ENCODE measurements at places on chromosomes 6 and 20. TPM values are rescaled to one million over a fixed set of nuclear protein-coding genes. Genes with fewer than 3 reads are reported as not detected.

The FOXO3 gene
- 17.8 TPM for total RNA-seq

The FNDC11 gene
- 0.31 TPM for total RNA-seq

The RSPO3 gene
- not detected for total RNA-seq

The PAK5 gene
- total RNA-seq, result not detected

The SAMD10 gene
- total RNA-seq, result 33.3 TPM

GRCh38 chr6:166397849-166398248 is 15.1 kb upstream of the MPC1 start:
- DNase-seq, result no peak

DNA sequence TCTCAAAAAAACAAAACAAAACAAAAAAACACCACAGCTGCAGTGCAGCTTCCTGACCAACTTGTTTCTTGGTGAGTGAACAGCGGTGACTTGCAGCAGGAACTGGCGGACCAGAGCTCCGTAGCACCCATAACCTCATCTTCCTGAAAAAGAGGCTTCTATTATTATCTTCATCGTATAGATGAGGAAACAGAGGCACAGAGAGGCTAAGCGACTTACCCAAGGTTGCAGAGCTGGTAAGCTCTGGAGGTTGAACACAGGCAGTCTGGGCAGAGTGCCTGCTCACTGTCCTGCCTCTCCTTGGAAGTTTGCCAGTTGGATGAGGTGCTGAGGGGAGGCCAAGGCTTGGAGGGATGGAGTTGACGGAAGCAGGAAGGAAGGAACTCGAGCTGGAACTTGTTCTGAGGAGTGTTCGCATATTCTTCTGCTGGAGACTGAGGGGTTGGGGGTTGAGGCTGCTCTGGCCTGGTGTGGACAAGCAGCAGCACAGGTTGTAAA is 47.9 kb upstream of the CCDC167 start:
- DNase-seq, result no peak

DNA sequence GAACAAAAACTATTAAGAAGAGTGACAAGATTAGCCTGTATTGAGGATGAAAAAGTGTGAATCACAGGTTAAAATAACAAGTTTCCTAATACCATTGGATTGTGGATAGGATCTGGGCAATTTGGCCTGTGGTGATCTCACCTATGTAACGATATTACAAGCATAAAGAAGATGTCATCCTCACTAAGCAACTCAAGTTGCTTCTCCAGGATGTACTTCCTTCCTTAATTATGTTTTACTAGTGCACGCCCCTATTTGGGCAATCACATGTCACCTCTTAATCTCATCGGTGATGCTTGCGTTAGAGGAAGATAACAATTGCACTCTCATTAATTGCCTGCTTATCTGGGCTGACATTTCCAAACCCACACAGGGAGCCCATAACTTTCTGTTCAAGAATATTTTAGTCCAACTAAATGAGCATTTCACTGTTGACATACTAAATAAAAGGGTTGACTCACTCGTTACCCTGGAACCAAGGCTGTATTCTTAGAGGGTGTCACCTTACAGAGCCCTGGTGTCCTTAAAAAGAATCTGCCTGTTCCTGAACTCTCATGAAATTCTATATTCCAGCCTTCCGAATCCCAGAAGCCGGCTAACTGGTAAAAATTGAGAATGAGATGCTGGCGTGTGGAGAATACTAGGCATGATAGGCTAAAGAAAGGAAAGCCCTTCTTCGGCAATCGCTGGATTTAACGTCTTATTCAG is 88.2 kb upstream of the ATXN1 start:
- no peak for DNase-seq

- no peak for DNase-seq
Measured at GRCh38 chr6:424741-425417, 33.3 kb downstream of the IRF4 start.
